ENCODE measurements at places on chromosomes 1 and 21.
A peak's percentile ranks its signal among the peaks of the same experiment; 100 is the strongest.

DNA sequence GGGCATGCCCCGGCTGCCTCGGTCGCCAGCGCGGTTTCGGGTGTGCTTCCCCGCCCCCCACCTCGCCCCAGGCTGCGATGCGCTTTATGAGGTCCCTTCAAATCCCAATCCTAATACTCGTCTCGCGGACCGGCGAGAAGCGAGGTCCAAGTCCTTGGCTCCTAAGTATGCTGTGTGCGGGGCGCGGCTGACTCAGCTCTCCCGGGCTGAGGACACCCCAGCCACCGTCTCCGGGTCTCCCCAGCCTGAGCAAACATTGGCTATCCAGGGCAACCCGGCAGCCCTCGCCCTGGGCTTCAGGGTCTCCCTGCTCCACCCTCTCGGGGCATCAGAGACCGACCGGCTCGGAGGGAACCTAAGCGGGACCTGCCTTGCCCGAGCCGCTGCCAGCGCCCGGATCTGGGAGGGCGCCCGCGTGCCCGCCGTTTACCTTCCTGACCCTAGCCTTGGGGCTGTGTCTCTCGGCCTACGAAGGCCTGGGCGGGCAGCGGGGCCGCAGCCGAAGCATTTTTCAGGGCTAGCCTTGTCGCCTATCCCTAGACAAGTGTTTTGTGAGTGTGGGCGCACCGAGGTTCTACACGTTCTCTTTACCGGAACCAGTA is 1.2 kb downstream of the ITPKB start:
- no peak for DNase-seq

DNA sequence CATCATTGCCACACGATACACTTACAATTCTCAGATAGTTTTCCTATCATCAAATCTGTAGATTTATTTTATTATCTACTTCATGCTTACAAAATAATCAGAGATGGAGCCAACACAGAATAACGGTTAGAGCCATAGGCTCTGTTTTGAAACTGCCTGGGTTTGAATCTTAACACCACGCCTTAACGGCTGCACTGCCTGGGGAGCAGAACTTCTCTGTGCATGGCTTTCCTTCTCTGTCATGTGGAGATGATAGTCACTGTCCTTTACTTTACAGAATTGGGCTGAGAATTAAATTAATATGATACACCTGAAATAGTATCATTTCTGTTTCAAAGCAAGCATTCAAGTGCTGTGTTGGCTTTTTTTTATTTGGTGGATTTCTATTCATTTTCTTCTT is 177.8 kb downstream of the HMCN1 start:
- no peak for DNase-seq

DNA sequence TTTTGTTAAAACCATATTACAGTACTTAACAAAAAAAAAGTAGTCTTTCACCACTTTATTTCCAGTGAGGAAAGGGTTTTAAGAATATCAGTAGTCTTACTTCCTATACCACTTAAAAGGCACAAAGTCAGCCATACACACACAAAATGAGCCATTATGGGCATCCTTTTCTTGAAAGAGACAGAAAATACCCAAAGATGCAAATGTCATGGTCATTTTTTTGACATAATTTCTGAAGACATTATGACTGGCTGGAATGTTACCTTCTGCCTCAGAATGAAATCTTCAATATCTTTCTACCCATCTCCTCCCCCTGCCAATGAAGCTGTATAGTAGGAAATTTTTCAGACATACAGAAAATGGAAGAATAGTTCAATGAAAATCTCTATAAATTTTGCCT is 237.7 kb downstream of the SLC45A1 start:
- DNase-seq: no peak

DNA sequence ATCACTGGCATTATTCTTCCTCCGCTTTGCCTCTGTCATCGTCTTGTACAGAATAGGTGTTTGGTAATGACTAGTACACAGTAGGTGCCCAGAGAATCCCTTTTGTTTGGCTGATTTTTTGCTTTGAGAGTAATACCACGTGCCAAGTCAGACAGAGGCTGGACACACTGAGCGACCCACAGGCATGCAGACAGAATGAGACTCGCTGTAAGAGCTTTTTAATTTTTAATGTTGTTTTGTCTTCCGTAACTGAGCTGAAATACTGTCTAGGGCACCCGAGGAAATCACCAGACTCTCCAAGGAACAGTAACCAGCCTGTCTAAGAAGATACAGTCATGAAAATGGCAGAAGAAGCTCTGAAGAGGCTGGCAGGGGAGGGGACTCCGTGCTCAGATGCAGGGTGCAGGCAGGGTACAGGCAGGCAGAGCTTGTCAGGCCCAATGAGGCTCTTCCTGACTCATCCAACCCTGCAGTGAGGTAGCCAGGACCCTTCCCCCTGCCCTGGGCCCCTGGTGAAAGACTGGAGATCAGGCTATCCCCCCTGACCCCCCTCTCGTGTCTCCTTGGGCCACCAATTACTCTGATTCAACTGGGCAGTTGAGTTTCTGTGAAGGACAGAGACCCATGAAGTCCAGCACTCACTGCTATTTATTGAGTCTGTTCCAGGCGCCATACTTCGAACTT is 60.1 kb upstream of the ECE1 start:
- DNase-seq: no peak

GRCh38 chr1:15985611-15986297 is 9.9 kb upstream of the ZBTB17 start:
- DNase-seq: no peak

DNA sequence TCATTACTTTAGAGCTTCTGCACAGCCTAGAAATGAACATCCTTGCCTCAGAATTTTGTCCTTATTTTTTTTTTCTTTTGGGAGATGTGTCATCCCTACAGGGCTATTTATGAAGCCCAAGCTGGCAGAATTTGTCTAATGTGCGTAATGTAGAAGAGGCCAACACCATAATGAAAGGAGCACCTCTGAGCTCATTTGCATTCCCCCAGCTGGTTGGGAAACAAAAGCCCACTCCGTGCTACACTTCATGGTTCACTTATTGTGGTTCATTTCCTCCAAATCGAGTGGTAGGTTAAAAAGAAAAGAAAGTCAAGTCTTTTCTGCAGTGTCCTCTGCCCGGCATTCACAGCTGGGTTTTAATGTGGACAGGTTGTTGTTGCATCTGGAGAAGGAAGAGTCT is 73.5 kb downstream of the KAZN start:
- DNase-seq: no peak

GRCh38 chr21:45292399-45293219 is 4.9 kb upstream of the POFUT2 start:
- peak; percentile 70 for DNase-seq

GRCh38 chr1:180953291-180954004 is 40.8 kb downstream of the KIAA1614 start:
- DNase-seq: no peak

- no peak for DNase-seq
These were observed 125.0 kb upstream of the IVNS1ABP start for GRCh38 chr1:185442050-185442449.

DNA sequence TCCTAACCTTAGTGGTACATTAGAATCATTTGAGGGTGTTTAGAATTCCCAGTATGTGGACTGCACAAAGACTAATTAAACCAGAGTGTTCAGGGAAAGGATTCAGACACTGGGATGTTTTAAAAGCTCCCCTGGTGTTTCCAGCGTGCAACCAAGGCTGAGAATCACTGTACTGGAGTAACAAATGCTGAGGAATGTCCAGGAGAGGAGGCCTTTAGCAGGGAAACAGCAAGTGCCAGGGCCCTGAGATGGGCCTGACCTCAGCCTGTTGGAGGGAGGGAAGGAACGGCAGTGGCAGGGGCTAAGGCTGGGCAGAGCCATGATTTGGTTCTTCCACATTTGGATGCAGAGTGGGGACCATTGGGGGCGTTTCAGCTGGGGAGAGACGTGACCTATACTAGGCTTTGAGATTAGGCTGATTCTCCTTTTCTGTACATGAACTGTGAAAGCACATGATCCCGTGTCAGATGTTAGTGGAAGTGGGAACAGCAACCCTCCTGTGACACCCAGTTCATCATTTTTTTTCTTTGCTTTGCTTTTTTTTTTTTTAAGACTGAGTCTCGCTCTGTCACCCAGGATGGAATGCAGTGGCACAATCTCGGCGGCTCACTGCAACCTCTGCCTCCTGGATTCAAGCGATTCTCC is 49.3 kb downstream of the KANK4 start:
- DNase-seq: no peak

GRCh38 chr1:194358208-194358581 is 1171.8 kb upstream of the B3GALT2 start:
- DNase-seq: no peak

GRCh38 chr1:69994241-69994640 is 211.1 kb downstream of the LRRC40 start:
- DNase-seq: no peak

DNA sequence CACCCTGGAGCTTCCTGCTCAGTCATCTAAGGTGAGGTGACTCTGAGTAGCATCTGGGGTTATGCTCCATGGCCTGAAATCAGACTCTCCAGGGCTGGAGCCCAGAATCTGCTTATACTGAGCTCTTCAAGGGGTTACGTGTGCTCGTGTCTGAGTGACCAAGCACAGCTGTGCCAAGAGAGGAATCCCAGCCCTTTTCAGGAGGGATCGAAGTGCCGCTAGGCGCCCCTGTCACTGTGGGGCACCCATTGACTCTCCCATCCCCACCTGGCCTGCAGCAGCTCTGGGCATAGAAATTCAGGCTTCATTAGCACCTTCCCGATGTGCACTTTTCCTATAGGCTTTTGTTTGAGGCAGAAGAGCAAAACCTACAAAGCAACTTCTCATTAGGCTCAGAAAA is 13.8 kb downstream of the VASH2 start:
- no peak for DNase-seq

DNA sequence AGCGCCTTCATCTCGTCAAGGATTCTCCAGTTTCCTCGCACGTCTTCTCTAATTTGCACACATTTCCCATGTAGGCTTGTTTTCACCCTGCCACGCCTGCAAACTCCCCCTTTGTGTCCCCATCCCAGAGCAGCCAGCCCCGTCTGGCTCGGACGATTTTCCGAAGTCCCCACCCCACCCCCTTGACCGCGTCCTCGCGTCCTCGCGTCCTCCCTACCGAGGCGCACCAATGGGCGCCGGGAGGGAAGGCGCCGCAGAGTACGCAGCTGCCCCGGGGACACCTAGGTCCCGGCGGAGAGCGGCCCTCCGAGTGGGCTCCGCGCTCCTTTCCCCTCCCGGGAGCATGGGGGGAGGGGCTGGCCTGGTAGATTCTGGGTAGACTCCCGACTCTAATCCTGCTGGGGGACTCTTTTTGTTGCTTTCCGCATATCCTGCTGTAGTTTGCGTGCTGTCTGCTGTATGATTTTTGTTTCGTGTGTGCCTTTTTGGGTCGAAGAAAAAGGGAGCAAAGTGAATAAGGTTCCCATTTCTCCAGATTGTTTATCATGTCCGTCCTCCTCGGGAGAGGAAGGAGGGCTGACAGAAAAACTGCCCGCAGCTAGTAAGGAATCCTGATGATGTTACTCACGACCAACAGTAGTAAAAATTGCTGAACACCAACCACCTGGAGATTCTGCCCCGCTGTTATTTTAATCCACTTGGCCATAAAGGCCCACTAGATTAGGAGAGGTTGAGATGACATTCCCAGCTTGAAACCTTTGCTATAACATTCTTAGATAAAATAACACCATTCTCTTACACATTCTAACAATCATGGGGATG is 1.5 kb downstream of the CACHD1 start:
- no peak for DNase-seq

GRCh38 chr21:36790616-36791015 is 91.7 kb downstream of the SIM2 start:
- DNase-seq: no peak

GRCh38 chr1:67572594-67573221 is 112.3 kb upstream of the GADD45A start:
- DNase-seq: no peak

DNA sequence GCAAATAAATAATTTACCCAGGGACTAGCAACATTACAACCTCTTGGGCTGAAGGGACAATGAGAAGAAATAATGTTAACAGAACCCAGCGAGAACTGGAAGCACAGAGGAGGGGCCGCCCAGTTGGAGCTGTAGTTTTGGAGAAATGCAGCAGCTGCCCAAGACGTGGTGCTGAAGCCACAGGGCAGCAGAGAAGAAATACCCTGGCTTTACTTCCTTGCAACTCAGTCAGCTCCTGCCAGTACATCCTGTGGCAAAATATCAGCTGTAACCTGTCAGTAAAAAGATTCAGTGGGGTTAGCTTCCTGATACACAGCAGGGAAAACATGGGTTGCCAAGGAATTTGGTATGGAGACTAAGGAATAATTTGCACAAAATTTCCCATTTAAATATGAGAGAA is 283.6 kb upstream of the USP25 start:
- DNase-seq: no peak

- no peak for DNase-seq
These were observed 22.7 kb upstream of the CA6 start for GRCh38 chr1:8922962-8923361.

DNA sequence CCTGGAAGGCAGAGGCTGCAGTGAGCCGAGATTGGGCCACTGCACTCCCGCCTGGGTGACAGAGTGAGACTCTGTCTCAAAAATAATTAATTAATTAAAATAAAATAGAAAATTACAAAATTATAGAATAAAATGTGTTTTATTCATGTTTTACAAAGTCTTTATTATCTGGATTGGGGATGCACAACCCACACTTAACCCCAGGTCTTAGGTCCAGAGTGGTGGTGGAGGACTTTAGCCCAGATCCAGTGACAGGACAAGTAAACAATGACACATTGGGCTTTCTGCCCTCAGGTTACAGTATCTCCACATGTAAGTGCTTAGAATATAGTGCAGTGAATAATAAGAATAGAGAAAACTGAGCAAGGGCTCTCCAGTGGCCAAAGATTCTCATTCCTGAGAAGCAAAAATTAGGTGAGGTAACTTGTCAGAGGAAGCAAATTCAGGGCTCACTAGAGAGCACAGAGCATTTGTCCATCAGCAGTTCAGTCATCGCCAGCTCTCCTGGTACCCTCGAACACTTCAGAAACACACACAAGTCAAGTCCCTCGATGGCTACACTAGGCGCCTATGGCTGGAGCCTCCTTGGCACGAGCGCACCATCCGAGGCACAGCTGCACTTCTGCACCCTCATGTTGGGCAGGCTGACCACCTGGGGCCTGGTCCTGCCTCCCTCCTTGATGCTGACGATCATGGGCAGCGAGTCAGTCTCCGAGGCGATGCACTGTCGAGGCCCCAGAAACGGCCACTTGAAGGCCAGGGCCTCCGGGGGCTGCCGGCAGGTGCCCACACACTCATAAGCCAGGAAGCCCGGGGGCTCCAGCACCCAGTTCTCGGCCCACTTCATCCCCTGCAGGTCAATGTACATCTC is 2.6 kb downstream of the LEFTY1 start:
- DNase-seq: no peak

DNA sequence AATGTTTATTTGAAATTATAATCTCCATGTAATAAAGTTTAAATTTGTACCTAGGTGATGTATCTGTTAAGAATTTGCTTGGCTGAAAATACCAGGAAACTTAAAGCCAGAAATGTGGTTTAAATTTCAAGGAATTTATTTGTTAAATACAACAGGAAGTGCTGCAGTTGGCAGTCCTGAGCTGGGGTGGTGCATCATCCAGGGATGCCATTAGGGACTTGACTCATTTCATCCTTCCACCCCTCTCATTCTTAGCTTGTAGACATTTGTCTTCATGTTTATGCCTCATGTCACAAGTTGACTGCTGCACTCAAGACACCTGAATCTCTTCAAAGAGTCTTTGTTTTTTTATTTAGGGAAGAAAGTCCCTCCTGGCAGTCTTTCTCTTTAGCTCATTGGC is 175.9 kb downstream of the LHX8 start:
- DNase-seq: no peak
